ENCODE measurements at places on chromosomes 6 and 20.
A peak's percentile ranks its signal among the peaks of the same experiment; 100 is the strongest.

GRCh38 chr6:80251321-80251720 lies 144.8 kb downstream of the BCKDHB start:
- no peak for DNase-seq

DNA sequence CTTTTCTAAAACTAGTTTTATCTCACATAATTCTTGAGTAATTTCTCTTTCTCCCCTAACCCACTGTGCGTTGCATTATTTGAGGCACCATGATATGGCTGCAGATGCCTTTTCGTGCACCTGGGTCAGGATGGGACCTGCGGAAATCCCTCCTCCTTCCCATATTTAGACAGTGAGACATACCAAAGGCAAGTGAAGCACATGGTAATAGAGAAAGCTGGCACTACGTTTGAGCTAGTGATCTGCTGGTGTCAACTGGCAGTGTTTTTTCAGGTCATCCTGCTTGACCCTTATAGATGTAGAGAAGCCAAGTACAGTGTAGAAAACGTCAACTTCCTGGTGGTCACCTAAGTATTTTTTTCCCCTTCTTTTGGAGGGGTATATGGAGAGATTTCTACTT lies 71.7 kb downstream of the FOXO3 start:
- DNase-seq, result no peak

- peak; percentile 10 for DNase-seq
These were observed 8.0 kb downstream of the MYLIP start for GRCh38 chr6:16136621-16137450.

DNA sequence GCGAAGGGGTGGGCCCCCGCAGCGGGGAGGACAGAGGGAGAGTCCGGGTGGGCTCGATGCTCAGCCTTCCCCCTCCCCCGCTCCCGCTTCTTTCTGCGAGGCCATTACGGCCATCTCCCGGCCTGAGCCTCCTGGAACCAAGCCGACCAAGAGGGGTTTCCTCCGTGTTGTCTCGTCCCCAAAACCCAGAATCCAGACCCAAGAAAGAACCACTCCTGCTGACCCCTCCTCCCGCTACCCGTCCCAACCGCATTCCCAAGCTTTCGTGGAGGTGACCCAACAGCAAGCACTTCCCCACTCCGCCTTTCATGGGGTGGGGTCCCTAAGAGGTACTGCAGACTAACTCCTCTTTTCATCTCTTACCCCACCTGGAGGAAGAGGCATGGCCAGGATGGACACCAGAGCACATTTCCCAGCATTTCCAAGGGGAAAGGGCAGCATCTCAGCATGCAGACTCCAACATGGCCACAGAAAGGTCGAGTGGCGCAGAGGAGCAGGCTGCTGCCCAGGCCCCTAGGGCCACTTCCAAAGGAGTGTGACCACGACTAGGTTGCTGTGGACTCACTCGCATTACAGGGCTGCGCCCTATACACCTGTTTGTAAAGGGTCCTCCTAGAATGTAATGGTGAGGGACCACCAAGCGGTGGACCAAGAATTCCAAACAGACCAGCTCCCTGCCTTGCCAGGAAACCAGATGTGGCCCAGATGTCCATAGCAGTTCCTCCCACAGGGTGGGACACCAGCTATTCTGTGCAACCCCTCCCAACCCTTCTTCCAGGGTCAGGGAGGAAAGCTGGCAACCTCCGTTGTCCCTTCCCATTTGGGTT lies 53.4 kb downstream of the MRPL14 start:
- DNase-seq, result no peak

DNA sequence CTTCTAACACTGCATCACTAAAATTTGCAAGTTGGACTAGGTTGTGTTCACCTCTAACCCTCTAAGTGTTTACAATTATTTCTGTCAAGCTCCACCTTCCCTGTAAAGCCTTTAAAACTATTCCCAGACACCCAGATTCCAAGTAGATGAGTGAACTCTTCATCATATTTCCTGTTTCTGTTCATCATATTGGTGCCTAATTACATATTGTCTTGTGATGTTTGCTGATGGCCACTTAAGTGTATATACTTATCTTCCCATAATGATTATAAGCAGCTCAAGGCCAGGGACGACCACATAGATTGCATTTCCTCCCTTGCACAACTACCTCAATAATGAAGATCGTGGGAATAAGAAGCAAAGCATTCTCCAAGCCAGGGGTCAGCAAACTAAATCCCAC lies 16.8 kb downstream of the TNFRSF21 start:
- DNase-seq, result no peak

DNA sequence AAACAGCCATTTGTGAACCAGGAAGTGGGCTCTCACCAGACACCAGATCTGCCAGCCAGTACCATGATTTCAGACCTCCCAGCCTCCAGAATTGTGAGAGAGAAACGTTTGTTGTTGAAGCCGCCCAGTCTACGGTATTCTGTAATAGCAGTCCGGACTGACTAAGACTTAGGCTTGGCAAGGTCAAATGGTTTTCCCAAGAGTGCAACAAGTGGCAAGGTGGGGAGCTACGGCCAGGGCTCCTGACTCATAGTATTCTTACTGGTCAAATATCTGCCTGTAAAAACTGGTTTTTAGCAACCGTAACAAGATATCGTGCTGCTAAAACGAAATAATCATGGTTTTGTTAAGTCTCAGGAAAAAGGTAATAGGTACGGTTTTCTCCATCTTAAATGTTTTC lies 37.8 kb downstream of the MCUR1 start:
- no peak for DNase-seq

DNA sequence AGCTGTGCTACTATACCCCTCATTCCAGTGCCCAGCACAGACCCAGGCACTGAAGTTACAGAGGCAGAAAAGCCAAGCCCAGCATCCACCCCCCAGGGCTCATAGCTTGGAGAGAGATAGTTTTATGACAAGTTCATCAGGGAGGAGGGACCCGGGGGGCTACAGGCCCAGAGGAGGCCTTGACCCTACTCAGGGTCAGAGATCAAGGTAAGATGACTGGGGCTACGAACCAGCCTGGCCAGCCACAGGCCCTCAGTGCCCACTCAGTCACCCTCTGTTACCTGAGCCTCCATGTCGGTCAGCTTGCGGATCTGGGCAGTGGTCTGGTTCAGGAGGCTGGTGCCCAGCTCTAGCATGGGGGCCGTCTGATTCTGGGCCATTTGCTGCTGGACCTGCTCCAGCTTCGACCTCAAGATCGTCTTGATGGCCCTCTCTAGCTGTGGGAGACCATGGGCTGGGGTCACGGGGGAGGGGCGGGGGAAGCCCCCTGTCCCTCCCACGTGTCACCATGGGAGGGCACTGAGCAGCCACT lies 26.1 kb downstream of the ANGPT4 start:
- no peak for DNase-seq

DNA sequence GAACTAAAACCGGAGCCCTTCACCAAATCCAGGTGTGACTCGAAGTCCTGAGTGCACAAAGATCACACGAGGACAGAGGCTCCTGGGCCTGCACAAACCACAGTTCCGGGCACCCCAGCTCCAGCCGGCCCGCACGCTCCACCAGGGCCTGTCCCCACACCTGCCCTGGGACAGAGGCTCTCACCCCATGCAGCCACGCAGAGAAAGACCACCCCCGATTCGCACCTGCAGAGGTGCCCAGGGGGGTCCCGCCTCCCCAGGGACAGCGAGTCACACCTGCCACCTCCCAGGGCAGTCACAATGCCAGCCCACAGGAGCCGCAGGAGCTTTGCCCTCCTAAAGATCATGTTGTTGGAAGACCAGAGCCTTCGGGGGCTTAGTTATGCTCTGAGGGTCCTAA lies 25.4 kb upstream of the MRGBP start:
- no peak for DNase-seq

DNA sequence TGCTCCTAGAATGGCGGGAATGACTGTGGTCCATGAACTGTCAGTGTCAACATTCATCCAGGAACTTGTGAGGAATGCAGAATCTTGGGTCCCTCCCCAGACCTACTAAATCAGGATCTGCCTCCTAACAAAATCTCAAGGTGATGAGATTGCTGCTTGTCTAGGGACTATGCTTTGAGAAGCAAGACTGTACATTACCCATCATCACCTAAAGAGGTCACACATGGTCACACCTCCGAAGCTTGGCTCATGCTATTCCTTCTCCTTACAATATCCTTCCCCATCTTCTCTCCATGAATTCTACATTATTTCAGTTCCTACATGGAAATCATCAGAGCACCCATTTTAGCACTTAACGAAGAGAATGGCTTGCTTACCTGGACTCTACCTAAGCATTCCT lies 102.3 kb upstream of the JARID2 start:
- no peak for DNase-seq

DNA sequence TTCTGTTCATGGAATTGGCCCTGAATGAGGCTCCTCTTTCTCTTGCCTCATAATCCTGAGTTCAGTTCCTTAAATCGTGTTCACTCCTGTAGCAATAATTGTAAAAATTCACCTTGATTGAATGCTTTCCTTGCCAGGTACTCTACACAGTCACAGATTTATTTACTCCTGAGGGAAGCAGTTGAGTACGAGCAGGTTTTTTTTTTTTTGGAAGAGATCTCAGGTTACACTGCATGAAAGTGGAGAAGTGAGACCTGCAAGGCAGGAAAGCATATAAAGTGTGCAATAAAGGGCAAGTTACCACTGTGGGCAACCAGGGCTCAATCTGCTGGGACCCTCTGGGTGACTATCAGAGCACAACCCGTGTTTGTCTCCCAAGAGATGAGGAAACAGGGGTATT lies 93.0 kb upstream of the DOK5 start:
- no peak for DNase-seq

- no peak for DNase-seq
These were observed 355.1 kb upstream of the ADGRB3 start for GRCh38 chr6:68279793-68280557.

DNA sequence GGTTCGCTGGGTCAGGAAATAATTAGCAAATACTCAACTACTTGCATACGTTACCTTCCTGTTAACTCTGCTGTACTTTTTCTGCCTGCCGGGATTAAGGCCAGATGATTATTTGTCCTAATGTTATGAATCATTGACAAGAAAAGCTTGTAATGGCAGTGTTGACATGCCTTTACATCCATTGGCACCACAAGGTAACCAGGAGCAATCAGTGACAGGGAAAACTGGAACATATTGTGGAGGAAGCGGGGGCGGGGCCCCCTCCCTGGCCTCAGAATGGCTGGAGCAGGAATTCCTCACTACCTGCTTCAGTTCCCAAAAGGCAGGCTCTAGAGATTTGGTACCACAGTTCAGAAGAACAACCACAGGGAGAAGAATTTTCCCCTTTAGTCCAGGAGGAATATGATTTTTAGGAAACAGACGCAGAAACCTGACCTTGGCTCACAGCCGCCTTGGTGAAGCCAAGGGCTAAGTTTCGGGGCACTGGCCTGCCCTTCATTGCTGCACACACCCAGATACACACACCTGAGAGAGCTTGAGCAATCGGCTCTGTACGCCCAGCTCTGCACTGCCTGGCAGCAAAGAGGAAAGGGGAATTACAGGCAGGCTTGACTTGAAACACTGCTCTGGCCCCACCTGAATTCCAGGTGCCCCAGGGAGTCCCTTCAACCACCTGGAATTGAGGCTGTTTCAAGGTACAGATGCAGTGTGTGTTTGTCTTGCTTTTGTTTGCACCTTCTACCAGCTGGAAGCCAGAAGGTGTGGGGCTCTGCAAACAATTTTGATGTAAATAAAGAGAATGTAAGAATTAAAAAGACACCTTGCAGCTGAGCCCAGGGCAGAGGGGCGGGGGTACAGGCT lies 89.8 kb downstream of the MYB start:
- no peak for DNase-seq

GRCh38 chr6:99216959-99217358 lies 132.5 kb downstream of the FAXC start:
- DNase-seq, result no peak

DNA sequence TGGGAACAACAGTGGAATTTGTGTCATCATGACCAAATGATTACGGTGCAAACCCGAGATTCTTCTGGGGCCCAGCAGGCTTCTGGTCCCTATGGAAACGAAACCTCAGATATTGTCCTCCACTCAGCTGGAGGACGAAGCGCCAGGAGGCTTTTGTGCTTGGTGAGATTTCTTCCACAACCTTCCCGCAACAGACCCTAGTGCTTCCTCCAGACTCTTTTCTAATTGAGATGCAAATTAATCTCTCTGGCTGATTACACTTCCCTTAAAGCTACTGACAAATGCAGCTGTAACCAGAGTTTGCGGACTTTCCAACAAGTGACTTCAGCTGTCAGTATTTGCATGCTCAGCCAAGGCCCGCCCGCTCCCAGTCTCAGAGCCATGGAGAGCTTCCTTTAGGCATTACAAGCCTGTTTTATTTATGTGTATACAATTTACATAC lies 96.0 kb downstream of the INSM1 start:
- no peak for DNase-seq

- DNase-seq, result no peak
These were observed 118.3 kb downstream of the RALGAPA2 start for GRCh38 chr20:20594171-20594530.

- no peak for DNase-seq
These were observed 56.9 kb upstream of the MBOAT1 start for GRCh38 chr6:20269181-20269580.

GRCh38 chr6:142760152-142760551 lies 184.8 kb downstream of the HIVEP2 start:
- DNase-seq, result no peak

GRCh38 chr20:37969949-37970855 lies 63.1 kb downstream of the TTI1 start:
- no peak for DNase-seq

DNA sequence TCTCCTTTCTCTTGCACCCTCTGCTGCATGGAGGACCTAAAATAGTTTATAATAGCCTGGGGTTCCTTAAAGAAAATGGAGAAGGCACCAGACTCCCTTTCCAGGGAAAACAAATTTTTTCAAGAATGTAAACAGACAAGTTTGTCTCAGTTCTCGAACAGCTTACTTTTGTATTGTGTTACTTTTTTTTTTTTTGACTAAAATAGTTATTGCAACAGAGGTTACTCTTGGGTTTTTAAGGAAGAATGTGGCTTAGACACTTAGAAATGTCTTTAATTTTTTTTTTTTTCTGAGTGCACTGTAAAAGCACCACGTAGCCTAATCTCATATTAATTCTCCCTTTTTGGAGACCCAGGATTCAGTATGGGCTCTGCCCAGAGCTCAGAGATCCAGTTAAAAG lies 148.7 kb upstream of the CARMIL1 start:
- no peak for DNase-seq

- no peak for DNase-seq
These were observed 220.4 kb upstream of the HEY2 start for GRCh38 chr6:125529061-125529460.

DNA sequence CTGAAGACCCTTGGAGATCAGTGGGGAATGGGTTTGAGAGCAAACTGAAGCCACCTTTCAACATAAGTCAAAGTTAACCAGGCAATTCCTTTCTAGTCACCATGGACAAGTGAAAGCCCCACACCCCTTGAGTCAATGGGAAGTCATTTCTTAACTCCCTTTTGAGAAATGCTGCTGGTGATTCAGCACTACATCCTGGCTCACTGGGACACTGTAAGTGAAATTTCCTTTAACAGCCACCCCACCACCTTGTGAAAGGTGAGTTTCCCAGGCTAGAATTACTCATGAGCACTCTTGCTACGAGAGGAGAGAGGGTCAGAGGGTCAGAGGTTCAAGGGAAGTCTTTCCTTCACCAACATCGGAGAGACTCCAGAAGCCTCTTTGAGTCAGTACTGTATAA lies 93.3 kb upstream of the MARCKS start:
- peak; percentile 95 for DNase-seq

All from CD14-positive monocyte (primary cell).